Right lung (tissue), 10 donors: ENCODE measurements at places on chromosomes 1 and 21. TPM values are rescaled to one million over a fixed set of nuclear protein-coding genes. Genes with fewer than 3 reads are reported as not detected.

DNA sequence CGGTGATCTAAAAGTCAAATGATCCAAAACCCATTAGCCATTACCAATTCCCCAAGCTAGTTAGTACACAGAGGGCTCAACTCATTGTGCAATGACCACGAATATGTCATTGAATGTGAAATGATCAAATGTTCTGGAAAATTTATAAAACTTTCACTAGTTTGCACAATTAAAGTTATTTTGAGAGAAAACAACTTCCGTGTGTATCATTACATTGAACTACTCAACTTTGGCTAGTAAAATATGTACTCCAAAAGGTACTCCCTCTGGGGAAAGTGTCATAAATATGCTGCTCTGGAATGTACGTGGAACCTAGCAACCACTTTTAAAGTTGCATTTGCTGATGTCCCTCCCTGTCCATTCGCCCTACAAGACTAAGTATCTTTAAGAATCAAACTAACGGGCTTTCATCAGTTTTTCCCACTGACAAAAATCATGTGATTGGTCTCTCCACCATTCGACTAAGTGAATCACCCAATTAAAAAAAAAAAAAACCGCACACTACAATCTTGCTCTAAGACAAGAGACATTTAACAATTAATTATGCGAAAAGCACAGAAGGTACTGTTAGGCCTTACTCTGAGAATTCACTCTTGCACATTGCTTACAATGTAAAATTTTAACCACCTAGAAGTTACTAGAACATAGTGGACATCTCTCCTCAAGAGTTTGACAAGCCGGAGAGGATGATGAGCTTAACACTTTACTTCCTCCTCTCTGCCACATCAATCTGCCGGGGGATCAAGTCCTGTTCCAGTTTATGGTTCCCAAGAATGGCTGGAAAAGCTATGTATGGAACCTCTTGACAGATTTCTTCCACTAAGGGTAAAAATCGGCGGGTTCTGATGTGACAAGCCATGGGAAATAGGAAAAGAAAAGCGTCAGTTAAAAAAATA is 1.2 kb downstream of the ACBD3 start:
- no peak for DNase-seq

DNA sequence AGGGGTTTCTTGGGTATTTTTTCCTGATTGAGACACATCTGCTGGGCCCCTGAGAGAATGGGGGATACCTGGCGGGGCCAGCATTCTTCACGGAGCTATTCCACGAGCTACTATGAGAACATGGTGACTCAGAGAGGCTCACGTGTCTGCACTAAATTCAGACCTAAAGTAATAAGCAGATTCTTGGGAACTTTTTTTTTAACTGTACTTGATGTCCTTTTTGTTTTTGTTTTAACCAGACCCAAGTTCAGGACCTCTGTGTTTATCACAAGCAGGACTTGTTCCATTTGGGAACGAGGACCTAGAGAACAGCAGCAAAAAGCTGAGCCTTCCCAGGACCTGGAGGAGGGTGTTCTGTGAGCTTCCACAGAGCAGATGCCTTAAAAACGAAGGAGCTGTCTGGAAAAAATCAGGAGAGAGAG is 44.0 kb downstream of the EVA1C start:
- no peak for DNase-seq

The SPOCD1 gene
- polyA plus RNA-seq, result 0.51 TPM

- no peak for DNase-seq
These were observed 30.0 kb upstream of the FGGY start for GRCh38 chr1:59266927-59267293.

DNA sequence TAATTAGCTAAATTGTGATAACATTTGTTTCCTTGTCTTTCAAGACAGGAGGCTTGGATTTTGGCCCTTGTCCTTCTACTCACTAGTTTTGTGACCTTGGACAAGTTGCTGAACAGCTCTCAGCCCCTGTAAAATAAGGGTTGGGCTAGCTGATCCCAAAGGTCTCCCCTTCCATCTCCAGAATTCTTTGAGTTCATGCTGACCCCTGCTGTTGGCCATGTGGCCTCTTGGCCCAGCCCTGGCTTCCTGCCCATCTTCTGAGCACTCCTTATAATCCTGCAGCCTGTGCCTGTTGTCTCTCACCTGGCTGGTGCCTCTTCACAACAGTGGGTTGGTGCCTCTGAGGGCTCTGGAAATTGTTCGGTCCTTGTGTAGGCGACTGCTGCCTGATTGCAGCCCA is 10.1 kb downstream of the PTGFRN start:
- DNase-seq, result no peak

The NBPF10 gene
- 2.1 TPM for polyA plus RNA-seq

DNA sequence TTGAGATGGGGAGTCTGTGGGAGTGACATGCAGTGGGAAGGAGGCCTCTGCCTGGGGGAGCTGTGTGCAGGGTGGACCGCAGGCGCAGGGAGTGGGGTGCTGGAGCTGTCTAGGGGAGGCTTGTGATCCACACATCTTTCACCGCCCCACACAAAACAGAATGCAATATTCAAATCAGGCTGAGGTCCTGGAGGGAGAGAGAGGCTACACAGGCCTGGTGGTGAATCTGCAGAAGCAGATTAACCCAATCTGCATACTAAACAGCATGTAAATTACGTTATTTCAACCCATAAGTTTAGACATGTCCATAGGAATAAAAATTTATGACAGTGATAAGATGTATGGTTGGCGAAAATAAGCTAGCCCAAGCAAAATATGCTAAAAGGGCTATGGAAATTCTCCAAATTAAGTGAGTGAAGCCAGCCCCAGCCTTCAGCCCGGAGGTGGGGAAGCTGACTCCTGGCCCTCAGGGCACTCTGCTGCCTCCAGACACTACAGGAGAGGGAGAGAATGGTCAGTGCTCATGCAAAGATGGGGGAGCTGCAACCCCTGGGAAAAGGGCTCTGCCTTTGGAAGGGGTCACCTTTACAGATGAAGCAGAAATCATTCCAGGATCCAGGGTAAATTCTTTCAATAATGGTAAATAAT is 156.2 kb upstream of the CTTNBP2NL start:
- no peak for DNase-seq

GRCh38 chr1:229124520-229125124 is 146.3 kb upstream of the RAB4A start:
- no peak for DNase-seq

DNA sequence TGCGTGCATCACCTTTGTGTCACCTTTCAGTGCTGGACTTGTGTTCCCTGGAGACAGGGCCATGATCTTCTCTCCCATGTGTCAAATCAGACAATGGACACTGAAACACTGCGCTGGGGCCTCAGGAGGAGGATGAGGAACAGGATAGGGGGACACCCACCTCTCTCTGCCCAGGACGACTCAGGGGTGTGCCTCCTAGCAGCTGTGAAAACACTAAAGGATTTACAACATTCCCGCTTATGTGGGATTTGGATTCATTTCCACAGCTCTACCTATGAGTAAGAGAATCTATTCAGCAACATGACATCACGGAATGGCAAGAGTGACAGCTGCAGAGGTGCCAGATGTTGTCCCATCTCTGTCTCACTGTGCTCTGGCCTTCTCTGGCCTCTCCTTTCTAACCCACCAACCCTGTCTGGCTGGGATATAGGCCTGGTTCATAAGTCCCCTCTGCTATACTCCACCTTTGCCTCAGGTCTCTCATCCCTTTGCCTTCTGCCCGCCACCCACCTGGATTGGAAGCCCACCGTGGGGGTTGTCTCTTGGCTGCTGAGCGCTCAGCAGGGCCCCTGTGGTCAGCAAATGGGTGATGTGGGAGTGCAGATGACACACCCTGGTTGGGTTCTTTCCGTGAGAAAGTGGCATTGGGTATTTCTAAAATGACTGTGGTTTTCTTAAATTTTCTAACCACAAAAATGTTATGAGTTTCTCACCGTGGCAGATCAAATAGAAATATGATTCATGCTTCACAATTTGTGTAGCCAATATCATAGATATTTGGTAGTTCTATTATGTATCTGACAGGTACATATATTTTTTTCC is 47.1 kb upstream of the TLR5 start:
- DNase-seq, result no peak

DNA sequence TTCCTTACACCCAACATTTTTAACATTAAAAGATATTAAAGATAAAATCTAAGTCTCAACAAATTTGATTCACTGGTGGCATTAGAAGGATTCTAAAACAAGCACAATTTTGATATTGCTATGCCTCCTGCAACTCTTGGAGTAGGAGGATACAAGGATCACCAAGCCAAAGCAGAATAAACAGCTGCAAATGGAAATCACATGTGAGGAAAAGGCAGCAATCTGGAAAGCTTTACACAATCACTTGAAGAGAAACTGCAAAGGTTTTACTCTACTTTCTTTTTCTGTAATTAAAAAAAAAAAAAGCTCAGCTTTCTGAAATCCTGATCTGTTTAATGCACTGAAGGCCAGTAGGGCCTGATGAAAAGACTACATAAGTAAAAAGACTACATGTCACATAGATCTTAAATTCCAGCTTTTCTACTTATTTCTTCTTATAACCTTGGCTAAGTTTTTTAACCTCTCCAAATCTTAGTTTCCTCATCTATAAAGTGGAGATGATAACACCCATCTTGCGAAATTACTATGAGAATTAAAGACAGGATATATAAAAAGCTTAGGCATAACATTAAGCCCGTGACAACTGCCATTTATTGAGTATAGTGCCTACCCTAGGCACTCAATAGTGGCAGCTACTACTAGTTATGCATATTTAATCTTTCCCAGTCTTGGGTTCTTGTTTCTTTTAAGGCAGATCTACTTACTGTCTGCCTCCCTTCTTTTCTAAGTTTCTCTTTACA is 73.5 kb downstream of the EPS15 start:
- no peak for DNase-seq

The CD5L gene
- not detected for polyA plus RNA-seq

DNA sequence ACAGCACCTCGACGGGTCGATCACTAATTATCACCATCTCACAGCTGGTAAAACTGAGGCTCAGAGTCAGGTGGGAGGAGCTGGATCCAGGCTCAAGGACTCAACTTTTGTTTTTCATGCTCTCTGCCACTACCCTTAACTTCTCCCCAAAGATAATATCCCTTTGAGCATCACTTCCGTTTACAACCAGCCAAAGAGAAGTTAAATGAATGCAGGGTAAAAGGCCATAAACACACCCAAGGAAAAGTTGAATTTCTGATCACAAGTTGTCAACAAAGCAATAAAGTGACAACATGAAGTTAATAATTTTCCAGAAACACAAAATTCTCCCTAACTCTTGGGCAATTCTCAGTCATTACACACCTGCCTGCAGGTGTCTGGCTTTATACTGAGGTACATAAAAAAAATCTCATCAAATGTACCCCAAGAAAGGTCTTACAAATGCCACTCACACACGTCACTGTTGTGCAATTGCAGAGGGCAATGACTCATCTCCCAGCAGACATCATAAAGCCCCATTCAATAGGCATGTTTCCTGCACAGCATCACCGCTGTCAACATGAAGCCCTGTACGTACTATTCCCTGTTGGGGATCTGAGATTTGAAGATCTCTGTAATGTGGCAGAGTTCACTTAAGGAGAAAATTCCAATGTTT is 3.4 kb downstream of the OR2T11 start:
- no peak for DNase-seq

The ADGRL2 gene
- 177 TPM for polyA plus RNA-seq

The CHRM3 gene
- 3.0 TPM for polyA plus RNA-seq

GRCh38 chr1:17958704-17959103 is 148.9 kb upstream of the IGSF21 start:
- DNase-seq, result no peak

The KRTAP19-6 gene
- not detected for polyA plus RNA-seq

The MROH9 gene
- polyA plus RNA-seq, result 0.89 TPM

The KCNJ9 gene
- polyA plus RNA-seq, result 0.06 TPM

GRCh38 chr21:41766883-41767605 is at the start of gene RIPK4:
TSS of gene RIPK4 (minus strand) at chr21:41767052. CDS start at chr21:41767041, 11 bp downstream.
- DNase-seq, result no peak

GRCh38 chr21:29940991-29941390 is 1.2 kb upstream of the GRIK1 start:
- no peak for DNase-seq

DNA sequence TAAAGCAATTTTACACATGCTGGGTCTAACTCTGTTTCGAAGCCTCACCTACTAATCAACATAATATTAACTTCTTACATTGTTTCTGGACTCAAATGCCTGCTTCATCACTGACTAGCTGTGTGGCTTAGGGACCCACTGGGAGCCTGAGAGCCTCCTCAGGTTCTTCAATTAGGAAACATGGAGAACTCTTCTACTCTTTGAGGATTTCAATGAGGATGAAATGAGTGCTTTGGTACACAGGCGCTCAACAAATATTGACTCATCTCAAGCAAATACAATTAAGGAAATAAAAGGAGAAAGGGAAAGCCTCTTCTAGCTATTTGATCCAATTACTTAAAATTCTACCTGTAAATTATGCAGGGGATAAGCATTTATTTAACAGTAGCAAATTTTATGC is 84.4 kb upstream of the JAK1 start:
- no peak for DNase-seq

- DNase-seq, result no peak
These were observed 5.6 kb downstream of the LHX4 start for GRCh38 chr1:180235502-180236239.

The CCDC181 gene
- polyA plus RNA-seq, result 4.6 TPM

DNA sequence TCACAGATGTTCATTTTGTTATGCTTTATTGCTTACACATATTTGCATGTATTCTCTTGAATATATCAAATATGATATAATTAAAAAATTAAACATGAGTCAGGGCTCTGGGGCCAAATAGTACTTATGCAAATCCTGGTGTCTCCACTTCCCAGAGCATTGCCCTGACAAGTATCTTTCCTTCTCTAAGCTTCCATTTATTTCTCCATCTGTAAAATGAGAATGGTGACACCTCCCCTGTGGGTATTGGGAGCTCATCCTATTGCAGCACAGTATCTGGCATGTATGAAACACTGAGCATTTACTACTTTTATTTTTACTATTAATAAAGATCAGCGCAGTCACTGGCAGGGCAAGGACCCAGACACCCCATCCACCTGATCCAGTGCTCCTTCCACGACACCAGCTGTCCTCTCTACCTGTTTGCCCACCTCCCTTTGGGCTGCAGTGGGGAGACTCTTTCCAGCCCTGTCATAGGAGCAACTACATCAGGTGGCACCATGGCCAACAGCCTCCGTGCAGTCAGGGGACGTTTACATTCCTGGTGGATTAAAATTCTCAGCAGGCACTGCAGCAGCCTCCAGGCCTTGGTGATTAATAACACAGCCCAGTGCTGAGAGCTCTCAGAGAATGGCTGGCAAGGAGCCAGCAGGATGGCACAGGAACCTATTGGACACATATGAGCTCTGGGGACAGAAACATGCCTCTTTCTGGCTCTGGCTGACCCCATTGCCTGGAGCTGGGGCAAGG is 113.0 kb downstream of the DMRTB1 start:
- no peak for DNase-seq

The OR2T33 gene
- not detected for polyA plus RNA-seq

The IQGAP3 gene
- polyA plus RNA-seq, result 26.3 TPM

DNA sequence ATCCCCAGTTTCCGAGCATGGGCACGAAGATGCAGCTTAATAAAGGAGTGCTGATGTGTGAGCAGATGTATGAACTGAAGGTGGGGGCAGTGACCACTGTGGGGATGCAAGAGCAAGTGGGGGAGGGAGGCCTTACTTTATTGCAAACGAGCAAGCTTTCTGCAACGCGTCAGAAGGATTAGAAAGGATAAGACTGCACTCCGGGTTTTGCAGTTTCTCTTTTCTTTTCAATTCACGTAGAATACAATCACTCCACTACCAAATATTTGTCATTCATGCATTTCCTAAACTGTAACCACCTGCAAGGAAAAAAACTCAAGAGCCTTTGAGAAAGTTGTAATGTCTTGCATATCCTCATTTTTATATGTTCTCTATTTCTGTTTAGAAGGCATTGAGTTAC is 4.3 kb upstream of the OR2C3 start:
- DNase-seq, result no peak

GRCh38 chr1:43671626-43672330 is 21.8 kb downstream of the KDM4A start:
- DNase-seq, result no peak

The RPE65 gene
- 0.21 TPM for polyA plus RNA-seq
